ENCODE measurements at places on chromosomes 7 and 10. TPM values are rescaled to one million over a fixed set of nuclear protein-coding genes. Genes with fewer than 3 reads are reported as not detected.

ORAI2 gene
- 55.3 TPM for polyA plus RNA-seq

DBNL gene
- 90.3 TPM for polyA plus RNA-seq

GHRHR gene
- 5.2 TPM for polyA plus RNA-seq

PCLO gene
- polyA plus RNA-seq = 24.2 TPM

LIPF gene
- not detected for polyA plus RNA-seq

C10orf62 gene
- not detected for polyA plus RNA-seq

AKR1D1 gene
- not detected for polyA plus RNA-seq

All from spinal cord (tissue), 10 donors.